Foreskin fibroblast (primary cell): ENCODE measurements at places on chromosomes 16 and 17.

GRCh38 chr17:76160896-76161528, 20.0 kb upstream of the FOXJ1 start:
- DNase-seq = no peak

DNA sequence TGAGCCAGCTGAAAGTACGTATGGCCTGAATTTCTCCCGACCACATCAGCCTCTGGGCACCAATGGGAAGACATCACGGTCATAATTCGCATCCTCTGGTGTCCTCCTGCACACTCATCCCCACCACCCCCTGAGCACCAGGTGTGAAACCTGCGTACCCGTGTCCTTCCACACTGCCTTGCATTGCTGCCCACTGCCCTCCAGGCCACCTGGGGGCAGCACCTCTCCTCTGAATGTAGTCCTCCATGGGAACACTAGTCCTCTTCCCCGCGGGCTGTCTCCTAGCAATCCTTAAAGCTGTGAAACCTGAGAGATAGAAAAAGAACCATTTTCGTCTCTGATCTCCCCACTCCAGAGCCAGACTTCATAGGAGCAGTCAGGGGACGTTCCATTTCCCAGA, 125.5 kb downstream of the ZNF18 start:
- no peak for DNase-seq

DNA sequence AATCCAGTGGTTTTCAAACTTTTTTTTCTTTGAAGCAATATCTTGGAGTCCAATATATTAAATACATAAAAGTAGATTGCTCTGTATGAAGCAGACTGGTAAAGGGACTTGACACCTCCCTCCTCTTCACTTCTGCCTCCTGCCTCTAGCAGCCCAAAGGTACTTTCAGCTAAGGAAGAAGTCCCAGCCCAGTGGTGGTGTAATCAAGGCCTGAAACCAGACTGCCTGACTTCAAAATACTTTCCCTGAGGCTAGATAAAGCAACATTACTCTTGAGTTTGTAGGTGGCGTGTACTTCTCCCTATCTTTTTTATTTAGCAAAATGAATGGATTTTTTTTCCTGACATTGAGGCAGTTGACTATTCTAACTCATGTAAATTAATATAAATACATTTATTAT, 122.4 kb upstream of the TMEM97 start:
- no peak for DNase-seq

- DNase-seq = no peak
These were observed 14.1 kb downstream of the NFE2L1 start for GRCh38 chr17:48062273-48062672.

GRCh38 chr16:88782454-88783390, 2.3 kb downstream of the PIEZO1 start:
- DNase-seq = peak; percentile 86

DNA sequence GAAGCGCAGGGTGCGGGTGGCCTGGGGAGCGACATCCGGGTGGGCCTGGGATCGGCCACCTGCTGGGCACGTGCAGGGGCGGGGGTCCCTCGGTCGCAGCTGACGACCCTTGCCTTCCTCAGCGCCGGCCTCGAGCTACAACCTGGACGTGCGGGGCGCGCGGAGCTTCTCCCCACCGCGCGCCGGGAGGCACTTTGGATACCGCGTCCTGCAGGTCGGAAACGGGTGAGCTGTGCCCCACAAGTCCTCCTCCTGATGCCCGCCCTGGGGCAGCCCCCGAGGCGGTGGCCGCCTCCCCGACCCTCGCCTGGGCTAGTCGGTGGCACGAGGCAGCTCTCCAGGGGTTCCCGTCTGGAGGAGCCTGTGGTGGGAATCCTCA, 1.5 kb downstream of the ITGAL start:
- no peak for DNase-seq

DNA sequence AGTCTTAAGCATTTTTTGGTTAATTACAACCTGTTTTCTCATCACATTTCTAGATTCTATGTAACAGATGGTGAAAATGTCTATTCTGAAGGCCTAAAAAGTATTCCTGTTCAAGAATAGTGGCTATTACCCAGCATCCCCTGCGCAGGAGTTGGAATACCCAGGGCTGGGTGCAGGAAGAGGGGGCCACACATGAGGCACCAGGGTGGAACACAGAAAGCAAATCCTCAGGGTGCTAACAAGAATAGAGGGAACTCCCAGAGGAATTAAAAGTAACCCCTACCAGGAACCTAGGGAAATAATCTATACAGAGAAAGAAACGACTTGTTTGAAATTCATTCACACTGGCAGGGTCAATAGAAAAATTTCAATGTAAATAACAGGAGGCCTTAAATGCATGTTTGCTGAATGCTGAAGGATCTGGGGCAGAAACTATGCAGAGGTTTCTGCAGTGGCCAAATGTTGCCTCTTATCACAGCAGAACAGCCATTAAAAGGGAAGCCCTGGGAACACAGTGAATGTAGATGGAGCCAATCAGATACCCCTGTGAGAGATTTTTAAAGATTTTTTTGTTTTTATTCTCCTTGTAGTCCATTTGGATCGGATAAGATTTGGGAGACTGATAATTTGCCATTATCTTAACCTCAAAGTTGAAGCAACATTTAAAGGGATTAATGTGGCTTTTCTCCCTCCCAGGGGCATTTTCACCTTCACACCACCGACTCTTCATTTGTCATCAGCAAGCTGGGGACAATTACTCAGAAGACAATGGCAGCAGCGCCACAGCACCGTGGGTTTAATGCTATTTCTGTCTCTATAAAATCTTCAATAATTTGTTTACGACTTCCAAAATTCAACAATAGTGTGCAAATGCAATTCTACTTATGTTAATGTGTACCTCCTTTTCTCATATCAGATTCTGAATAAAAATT, 196.0 kb upstream of the PSMD7 start:
- DNase-seq = no peak

- DNase-seq = no peak
These were observed 2.9 kb upstream of the GSDMB start for GRCh38 chr17:39921323-39921722.

GRCh38 chr17:68152161-68152571, 95.7 kb upstream of the AMZ2 start:
- DNase-seq = no peak

DNA sequence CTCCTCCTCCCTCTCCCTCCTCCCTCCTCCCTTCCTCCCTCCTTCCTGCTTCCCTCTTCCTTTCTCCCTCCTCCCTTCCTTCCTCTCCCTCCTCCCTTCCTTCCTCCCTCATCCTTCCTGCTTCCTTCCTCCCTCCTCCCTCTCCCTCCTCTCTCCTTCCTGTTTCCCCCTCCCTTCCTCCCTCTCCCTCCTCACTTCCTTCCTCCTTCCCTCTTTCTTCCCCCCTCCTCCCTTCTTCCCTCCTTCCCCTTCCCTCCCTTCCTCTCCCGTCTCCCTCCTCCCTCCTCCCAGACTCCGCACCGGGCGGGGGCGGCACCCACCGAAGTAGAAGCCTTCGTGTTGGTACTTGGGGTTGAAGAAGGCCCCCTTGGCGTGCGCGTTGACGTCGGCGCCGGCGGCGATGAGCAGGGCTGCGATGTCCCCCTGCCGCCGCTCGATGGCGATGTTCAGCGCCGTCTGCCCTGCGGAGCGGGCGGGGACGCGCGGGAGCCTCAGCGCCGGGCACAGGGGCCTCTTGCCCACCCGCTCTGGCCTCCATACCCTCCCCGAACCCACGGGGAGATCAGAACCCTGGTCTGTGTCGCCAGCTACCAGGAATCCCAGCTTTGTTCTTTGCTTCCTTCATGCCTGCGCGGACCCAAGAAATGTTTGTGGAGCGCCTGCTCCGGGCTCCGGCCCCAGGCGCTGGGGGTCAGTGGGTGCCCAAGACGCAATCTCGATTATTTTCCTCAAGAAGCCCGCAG, 22.2 kb downstream of the TRPV3 start:
- peak; percentile 81 for DNase-seq
